Breast epithelium (tissue), 4 donors: ENCODE measurements at places on chromosomes 7 and 10. TPM values are rescaled to one million over a fixed set of nuclear protein-coding genes. Genes with fewer than 3 reads are reported as not detected.

DNA sequence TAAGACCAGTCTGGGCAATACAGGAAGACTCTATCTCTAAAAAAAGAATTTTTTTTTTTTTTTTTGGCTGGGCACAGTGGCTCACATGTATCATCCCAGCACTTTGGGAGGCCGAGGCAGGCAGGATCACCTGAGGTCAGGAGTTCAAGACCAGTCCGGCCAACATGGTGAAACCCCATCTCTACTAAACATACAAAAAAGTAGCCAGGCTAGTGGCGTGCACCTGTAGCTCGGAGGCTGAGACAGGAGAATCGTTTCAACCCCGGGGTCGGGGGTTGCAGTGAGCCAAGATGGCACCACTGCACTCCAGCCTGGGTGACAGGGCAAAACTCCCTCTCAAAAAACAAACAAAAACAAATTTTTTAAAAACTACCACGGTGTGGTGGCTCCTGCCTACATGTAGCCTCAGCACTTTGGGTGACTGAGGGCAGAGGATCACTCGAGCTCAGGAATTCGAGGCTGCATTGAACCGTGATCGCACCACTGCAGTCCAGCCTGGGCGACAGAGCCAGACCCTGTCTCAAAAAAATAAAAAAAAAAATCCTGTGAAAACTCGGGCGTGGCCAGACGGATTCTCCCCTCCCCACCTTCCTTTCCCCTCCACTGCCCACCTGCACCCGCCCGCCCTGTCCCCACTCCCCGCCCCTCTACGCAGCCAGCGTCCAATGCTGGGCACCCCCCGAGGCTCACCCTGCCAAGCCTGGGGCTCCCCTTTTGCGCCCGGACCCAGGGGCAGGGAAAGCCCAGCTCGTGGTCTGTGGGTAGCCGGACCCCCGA lies 745 bp upstream of the ORAI2 start:
- H3K4me3 ChIP-seq, result peak overlapping the region; percentile 86
- no peaks in the 10 kb centered on the region for H3K27me3 ChIP-seq
- no peak for DNase-seq
- no peaks in the 10 kb centered on the region for H3K4me1 ChIP-seq
- no peaks in the 10 kb centered on the region for H3K36me3 ChIP-seq

GRCh38 chr10:22489467-22489866 lies 144.2 kb downstream of the SPAG6 start:
- no peaks in the 10 kb centered on the region for H3K36me3 ChIP-seq
- no peak overlapping the region for H3K27ac ChIP-seq
- no peak for DNase-seq
- no peak overlapping the region for H3K4me3 ChIP-seq

GRCh38 chr10:124387078-124387874 lies 31.4 kb downstream of the OAT start:
- H3K27me3 ChIP-seq, result no peaks in the 10 kb centered on the region
- H3K27ac ChIP-seq, result no peak overlapping the region
- DNase-seq, result no peak
- no peaks in the 10 kb centered on the region for H3K36me3 ChIP-seq
- no peaks in the 10 kb centered on the region for H3K4me1 ChIP-seq

DNA sequence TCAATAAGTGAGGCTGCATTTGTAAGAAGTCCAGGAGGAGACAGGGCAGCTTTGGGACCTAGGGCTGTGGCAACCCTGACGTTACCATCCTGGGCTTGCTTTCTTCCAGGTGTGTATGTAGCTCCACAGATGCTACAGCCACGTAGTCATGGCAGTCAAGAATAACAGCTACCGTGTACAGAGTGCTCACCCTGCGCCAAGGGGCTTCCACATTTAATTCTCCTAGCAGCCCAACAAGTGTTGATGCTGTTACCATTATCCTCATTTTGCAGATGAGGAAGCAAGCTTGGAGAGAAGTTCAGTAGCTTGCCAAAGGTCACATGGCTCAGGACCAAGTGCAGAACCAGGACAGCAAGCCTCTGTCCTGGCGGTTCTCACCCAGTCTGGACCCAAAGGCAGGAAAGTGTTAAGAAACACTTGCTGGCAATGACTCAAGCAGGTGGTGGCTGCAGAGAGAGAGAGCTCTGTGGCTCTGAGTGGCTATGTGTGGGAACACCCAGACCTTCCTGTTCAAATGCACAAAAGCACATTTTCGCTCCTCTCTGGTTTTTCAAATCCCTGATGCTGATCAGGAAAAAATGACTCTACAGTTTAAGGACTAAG lies 89.8 kb downstream of the CREM start:
- H3K4me1 ChIP-seq, result no peaks in the 10 kb centered on the region
- no peak overlapping the region for H3K4me3 ChIP-seq
- H3K36me3 ChIP-seq, result no peaks in the 10 kb centered on the region

DNA sequence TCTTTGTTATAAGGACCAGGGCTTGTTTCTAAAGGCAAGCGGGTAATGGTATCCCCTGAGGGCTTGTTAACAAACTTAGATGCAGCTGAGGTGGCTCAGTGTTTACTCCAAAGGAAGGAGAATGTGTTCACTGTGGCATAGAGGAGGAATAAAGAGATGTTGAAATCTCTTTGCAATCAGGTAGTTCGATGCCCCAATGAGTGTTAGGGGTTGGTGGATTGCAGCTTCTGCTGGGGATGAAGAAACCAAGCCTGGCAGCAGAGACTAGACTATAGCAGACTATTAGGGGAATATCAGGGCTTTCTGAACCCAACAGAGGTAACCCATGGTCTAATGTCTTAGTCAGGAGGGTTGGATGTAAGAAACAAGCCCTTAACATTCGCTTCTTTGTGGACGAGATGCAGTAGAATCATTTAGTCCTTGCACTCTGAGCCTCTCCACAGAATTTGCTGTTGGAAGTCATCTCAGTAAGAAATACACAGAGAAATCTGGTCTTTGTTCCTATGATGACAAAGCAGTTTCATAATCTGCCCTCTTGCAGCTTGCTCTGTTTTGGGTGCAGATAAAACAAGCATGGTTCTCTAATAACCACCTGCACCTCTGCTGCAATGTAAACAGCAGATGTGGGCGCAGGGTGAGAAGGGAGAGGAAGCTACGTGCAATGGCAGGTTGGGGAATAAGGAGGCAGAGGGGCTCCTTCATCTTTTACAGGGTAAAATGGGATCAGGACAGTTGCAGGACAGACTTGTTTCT lies 108.6 kb downstream of the NRF1 start:
- no peak overlapping the region for H3K4me3 ChIP-seq
- H3K27ac ChIP-seq, result no peak overlapping the region
- no peak for DNase-seq
- no peaks in the 10 kb centered on the region for H3K4me1 ChIP-seq
- no peaks in the 10 kb centered on the region for H3K27me3 ChIP-seq

DNA sequence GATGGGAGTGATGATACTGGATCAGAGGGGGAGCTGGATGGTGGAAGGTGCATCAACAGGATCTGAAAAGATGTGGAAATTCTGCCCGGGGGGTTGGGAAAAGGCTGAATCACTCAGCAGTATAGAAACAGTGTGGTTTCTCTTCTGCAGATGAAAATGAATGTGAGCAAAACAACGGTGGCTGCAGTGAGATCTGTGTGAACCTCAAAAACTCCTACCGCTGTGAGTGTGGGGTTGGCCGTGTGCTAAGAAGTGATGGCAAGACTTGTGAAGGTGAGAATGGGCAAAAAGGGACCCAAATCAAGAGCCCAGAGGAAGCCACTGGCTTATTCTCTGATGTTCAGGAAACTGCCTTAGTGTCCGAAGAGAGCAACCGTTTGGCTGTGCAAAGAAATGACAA lies 12.9 kb downstream of the OIT3 start:
- no peaks in the 10 kb centered on the region for H3K36me3 ChIP-seq
- DNase-seq, result no peak
- no peaks in the 10 kb centered on the region for H3K27me3 ChIP-seq
- no peaks in the 10 kb centered on the region for H3K4me1 ChIP-seq
- no peak overlapping the region for H3K27ac ChIP-seq

- H3K27me3 ChIP-seq, result no peaks in the 10 kb centered on the region
- no peak overlapping the region for H3K27ac ChIP-seq
Measured at GRCh38 chr10:35351021-35351420, 14.7 kb downstream of the CCNY start.

- H3K4me1 ChIP-seq, result no peaks in the 10 kb centered on the region
- H3K27me3 ChIP-seq, result no peaks in the 10 kb centered on the region
- no peak overlapping the region for H3K4me3 ChIP-seq
- H3K36me3 ChIP-seq, result no peaks in the 10 kb centered on the region
- H3K27ac ChIP-seq, result no peak overlapping the region
Measured at GRCh38 chr10:51145375-51145774, 71.1 kb downstream of the PRKG1 start.

Gene FAM237B
- not detected for total RNA-seq

DNA sequence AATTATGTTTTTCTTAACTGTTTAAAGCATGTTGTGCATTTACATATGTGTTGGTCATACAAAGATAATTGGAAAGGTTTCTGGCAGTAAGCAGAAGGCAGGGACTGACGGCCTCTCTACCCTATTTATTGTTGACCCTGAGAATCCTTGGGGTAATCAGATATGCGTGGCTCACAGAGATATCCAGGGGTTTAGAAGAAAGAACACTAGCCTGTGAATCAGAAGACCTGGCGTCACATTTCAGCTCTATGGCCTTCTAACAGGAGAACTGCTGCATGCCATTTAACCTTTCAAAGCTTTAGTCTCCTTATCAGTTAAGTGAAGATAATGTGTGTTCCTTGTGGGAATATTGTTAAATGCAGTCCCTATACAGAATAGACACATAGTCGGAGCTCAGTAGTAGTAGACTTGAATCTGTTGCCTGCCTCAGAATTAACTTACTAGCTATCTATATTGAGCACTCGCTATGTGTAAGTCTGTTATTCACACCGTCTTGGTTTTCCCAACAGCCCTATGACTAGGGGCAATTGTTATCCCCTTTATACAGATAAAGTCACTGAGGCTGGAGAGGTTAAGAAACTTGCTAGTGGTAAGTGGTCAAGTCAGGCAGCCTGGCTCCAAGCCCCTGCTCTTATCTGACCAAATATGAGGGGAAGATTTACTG lies 129.6 kb upstream of the ANKRD1 start:
- no peak for DNase-seq
- H3K4me1 ChIP-seq, result peaks cover 4% of the 10 kb centered on the region
- no peaks in the 10 kb centered on the region for H3K27me3 ChIP-seq
- no peak overlapping the region for H3K4me3 ChIP-seq
- no peaks in the 10 kb centered on the region for H3K36me3 ChIP-seq

Gene CDNF
- total RNA-seq, result 5.1 TPM

Gene FAM241B
- 8.5 TPM for total RNA-seq

Gene TMEM225B
- total RNA-seq, result 1.0 TPM

Gene AOAH
- 13.3 TPM for total RNA-seq

Gene EIF5AL1
- total RNA-seq, result 0.15 TPM

Gene COL1A2
- total RNA-seq, result 300 TPM
